ENCODE measurements at places on chromosomes 12 and 14.

- DNase-seq, result no peak
Measured at GRCh38 chr12:789852-790563, 37.6 kb downstream of the WNK1 start.

DNA sequence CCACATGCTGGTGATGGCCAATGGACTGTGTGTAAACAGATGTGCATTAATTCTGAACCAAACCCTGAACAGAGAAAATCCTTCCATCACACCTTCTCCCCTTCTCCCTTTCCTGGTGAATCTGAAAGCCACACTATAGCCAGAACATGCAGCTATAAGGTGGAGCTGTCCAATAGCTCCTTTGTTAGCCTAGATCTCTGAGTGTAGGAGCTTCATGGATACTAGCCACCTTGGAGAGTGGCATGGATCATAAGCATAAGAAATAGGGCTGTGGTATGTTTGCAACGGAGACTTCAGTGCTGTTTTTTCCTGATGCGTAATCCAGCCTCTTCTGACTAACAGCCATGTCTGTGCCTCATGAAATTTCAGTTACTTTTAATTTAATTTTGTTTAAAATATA lies 364.5 kb downstream of the BTG1 start:
- DNase-seq, result no peak

- DNase-seq, result no peak
Measured at GRCh38 chr12:99983456-99984258, 1.1 kb downstream of the ANKS1B start.

DNA sequence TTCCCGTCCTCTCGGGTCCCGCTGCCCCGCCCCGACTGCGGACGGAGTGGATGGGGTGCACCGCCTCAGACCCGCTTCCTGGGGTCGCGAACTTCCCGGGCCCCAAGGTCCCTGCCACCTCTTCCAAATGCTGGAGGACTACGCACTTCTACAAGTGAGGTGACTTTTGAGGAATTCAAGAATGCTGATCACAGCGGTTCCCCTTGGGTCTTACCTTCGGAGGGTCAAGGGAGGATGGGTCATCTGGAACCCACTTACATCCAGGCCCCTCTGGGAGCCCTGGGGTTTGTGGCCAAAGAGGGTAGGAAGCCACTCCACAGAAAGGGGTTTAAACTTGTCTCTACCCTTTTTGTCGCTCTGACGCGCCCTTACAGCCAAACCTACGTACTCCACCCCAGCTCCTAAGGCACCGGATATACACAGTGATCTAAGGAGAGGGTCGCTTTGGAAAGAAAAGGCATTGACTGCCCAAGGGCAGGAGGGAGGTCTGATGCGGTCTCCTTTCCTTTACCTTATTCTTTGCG lies 532 bp upstream of the PRKD1 start:
- no peak for DNase-seq

DNA sequence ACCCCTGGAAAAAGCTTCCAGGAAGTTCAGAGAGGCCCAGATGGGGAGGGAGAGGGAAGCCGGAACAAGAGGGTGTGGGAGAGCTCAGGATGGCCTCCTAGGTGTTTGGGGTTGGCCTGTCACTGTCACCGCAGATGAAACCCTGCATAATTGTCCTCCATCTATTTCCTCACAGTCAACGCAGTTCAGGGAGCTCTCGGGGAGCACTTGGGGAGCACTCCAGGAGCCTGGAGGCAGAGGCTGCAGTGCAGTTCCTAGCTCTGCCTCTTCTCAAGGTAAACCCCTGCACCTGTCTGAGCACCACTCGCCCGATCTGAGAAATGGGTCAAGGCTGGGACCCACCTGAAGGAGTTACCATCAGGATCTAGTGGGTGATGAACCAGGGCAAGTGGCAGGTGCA lies 194.6 kb upstream of the LHX5 start:
- no peak for DNase-seq

- DNase-seq, result no peak
Measured at GRCh38 chr14:102930753-102931579, 8.5 kb downstream of the AMN start.

DNA sequence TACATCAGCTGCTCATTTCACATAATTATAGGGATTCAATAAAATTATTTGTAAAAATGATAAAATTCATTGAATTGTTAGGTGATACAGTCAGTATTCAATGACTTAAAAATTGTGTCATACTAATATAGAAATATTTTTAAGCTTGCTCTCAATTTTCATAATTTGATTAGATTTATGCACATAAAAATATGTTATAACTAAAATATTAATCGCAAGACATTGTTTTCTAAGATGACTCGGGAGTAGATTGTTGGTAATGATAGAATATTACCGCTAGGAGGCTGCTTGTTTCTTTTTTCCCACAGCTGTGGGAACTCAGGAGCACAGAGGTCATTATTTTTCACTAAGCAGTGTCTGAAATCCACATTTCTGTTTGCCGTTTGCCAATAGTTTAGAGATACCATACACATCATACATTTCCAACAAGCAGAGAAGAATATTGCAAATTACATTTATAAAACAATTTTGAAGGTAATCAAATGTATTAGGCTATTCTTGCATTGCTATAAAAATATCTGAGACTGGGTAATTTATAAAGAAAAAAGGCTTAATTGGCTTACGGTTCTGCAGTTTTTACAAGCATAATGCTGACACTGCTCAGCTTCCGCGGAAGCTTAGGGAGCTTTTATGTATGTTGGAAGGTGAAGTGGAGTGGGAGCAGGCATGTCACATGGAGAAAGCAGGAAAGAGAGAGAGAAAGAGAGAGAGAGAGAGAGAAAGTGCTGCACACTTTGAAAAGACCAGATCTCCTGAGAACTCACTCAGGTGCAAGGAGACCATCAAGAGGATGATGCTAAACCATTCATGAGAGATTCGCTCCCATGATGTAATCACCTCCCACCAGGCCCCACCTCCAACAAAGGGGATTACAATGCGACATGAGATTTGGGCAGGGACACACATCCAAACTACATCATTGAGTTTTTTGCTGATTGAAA lies 9.2 kb downstream of the CD69 start:
- peak; percentile 47 for DNase-seq

GRCh38 chr12:77609016-77609415 lies 221.7 kb upstream of the NAV3 start:
- DNase-seq, result no peak

DNA sequence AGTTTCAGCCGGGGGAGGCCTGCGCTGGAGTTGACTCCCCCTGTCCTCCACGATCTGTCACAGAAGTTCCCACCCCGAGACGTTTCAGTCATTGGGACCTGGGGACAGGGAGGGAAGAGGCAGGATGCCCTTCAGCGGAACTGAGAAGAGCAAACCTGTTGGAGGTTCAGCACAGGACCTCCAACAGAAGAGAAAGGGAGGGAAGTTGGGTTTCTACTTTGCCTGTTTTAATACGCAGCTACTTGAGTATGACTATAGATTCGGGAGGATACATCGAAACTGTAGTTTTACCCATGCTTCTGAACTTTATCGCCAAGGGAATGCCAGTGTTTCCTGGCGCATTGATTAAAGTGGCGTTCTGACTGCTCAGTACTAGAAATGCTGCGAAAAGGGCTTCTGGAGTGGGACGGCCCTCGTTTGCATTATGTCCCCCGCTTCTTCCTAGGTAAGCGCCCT lies 2.3 kb upstream of the DUSP6 start:
- no peak for DNase-seq

DNA sequence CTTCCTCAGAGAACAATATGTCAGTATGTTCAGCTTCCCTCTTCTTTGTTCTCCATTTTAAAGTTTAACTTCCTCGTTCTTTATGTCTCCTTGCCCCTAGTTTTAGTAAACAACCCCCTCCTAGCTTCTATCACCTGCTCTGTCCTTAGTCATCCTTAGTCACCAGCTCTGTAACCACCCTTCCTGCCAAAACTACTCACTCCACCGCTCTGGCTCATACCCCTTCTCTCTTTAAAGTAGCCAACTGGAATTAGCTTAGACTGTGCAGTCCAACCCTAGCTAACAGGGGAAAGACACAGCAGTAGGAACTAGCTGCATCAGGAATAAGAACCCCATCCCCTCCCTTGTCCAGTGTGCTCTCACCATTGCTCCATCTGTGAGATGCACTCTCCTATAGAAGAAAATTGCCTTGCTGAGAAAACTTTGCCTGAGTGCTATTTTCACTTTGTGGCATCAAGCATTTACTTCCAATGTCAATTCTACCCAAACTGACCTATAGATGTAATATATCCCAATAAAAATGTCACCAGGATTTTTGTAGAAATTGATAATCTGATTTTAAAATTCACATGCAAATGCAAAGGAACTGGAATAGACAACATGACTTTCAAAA lies 603.2 kb downstream of the C12orf50 start:
- no peak for DNase-seq

DNA sequence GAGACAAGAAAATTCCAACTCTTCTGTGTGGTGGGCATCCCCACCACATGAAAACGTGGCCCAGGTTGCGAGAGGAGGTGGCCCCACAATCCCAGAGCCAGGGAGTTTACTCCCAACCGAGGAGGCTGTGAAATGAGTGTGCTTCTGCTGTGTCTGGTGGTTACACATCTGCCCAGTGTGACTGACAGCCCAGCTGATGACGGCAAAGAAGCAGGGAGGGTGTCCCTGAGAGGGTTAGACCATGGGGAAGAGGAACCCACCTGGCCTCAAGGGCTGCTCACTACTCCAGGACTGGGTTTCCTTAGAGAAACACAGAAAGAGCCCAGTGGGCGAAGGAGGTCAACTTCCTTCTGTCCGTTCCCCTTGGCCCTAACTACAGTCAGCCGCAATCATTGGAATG lies 24.6 kb downstream of the ZFP36L1 start:
- no peak for DNase-seq

- DNase-seq, result no peak
Measured at GRCh38 chr12:94091624-94092023, 56.8 kb upstream of the PLXNC1 start.

- no peak for DNase-seq
Measured at GRCh38 chr12:58301038-58301729, 359.8 kb downstream of the ATP23 start.

DNA sequence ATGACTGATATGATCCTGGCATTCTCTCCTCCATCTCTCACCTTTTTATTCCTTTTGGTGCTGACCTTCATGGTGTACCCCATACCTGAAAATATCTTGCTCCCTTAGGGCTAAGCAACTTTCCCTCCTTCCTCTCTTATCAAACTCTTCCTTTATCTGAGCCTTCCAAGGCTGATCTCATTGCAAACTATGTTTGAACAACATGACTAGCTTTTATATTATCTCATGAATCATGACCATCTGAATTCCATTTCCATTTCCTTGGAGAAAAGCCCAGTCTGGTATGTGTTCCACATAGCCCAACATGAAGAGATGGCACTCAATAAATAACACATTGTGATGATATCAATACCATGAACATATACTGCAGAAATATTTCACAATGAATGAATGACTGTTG lies 111.6 kb downstream of the TSPAN8 start:
- no peak for DNase-seq

DNA sequence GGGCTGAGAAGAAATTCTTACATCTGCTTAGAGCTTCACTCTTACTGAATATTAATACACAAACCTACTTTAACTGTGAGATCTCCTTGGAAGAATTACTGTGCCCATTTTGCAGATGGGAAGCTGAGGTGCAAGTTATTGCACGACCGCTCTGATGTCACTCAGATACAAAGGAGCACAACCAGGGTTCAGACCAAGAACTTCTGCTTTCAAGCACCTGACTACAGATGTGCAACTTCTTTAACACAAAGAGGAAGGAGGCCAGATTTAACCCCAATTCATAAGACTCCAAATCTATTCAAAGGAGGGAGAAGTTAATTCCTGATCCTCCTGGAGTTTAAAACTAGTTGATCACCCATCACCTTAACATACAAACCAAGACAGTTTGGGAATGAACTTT lies 232.6 kb downstream of the VRK1 start:
- no peak for DNase-seq

DNA sequence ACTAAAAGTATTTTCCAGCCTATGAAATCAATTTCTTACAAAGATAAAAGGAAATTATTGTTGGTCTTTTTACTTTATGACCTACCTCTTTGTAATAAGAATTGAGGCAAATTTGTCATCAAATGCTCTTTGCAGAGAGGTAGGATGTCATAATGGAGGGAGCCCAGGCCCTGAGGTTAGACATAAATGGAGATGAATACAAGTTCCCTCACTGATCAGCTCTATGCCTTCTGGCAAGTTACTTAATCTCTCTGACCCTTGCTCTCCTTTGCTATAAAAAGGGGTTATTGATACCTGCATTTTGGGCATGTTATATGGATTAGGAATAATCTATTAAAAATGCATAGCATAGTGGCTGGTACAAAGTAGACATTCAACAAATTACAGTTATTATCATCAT lies 146.9 kb upstream of the KRR1 start:
- no peak for DNase-seq

DNA sequence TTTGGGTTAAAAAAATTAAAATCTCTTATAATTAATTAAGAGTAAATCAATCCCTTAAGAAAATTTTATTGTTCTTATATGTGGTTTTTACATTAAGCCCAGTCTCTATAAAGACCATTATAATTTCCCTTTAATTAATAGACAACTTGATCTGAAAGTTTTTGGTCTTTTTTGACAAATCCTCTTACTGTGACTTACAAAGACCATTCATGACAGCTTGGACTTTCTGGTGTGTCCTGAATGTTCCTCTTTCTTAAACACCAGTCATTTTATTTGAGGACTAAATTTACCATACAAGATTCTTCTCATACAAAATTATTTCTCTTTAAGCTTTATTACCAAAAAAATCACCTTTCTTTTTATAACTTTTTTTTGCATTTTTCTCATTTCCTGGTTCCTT lies 368.3 kb downstream of the ADGRD1 start:
- no peak for DNase-seq

DNA sequence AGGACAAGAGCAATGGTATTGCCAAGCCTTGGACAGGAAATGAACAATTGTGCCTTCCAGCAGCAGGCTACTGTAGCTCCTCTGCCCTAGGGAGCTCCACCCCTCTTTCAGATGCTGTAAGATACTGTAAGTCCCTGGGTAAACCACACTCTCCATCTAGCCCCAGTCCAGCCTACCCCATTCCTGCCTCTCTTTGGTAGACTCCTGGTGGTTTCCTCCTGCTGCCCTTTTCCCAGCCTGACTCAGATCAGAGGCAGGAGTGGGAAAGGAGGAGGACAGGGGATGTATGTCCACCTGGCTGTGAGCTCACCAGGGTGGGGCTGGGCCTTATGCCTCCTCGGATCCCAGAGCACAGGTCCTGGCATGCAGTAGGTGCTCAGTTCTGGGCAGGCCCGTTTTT lies 174.6 kb downstream of the ESRRB start:
- no peak for DNase-seq

DNA sequence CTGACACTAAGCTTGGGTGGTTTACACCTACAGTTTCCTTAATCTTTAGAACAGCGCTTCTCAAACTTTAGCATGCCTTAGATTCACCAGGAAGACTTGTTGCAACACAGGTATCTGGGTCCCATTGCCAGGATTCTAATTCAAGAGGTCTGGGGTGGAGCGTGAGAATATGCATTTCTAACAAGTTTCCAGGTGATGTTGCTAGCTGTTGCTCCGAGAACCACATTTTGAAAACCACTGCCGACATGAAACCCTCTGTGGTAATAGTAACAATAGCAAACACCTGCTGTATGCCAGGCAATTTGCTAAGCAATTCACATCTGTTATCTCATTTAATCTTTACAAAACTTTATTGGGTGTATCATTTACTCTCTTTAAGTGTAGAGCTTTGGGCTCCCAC lies 58.6 kb downstream of the TRHDE start:
- no peak for DNase-seq

GRCh38 chr12:104371043-104371870 lies 67.7 kb downstream of the EID3 start:
- no peak for DNase-seq

Data from stimulated activated CD4-positive, alpha-beta T cell treated with anti-CD3 and anti-CD28 coated beads, Interleukin-4, amount 100 ng/mL, for 1 hour (primary cell).